GM04503 (cell line): ENCODE measurements at places on chromosomes 16 and 17.

- DNase-seq, result no peak
Observed at GRCh38 chr16:10943064-10943353, 741 bp upstream of the DEXI start.

DNA sequence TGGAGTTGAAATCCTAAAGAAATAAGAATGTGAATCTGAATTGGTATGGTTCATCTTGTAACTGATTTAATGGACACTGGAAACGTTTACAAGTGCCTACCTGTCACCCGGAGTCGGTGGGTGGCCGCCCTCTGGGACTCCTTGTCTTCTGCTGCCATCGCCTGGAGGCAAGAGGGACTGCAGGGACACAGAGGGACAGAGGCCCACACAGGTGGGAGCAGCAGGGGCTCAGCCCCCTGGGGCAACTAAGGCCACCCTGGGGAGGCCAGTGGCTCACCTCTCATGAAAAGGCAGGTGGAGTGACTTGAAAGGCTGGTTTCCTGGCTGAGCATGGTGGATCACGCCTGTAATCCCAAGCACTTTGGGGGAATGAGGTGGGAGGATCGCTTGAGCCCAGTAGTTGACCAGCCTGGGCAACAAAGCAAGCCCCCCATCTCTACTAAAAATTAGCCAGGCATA, 23.2 kb downstream of the TMEM92 start:
- DNase-seq, result no peak

- no peak for DNase-seq
Observed at GRCh38 chr17:59152925-59153324, 2.1 kb downstream of the SKA2 start.

GRCh38 chr17:81740395-81740961, 28.4 kb downstream of the SLC25A10 start:
- DNase-seq, result no peak

- no peak for DNase-seq
Observed at GRCh38 chr16:27437946-27438345, 36.0 kb downstream of the IL21R start.

GRCh38 chr16:17211797-17212196, 259.0 kb downstream of the XYLT1 start:
- DNase-seq, result no peak

- DNase-seq, result peak; percentile 50
Observed at GRCh38 chr16:54647725-54648221, 282.9 kb upstream of the IRX5 start.

DNA sequence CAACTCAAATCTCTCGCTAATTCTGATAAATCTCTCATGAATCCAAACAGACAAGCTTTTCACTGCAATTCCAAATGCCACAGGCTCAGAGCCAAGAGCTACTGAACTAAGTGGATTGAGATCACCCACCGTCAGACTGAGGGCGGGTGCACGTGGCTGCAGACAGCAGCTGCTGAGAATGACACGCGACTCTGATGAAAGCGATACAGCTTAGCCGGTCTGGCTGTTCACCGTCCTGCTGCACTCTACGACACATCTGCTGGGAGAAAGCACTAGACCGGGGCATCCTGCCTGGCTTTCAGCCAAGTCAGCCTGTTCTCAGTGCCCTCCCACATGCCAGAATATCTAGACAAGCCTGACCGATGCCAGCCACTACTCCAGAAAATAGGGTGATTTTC, 42.6 kb downstream of the KLHDC4 start:
- peak; percentile 58 for DNase-seq

DNA sequence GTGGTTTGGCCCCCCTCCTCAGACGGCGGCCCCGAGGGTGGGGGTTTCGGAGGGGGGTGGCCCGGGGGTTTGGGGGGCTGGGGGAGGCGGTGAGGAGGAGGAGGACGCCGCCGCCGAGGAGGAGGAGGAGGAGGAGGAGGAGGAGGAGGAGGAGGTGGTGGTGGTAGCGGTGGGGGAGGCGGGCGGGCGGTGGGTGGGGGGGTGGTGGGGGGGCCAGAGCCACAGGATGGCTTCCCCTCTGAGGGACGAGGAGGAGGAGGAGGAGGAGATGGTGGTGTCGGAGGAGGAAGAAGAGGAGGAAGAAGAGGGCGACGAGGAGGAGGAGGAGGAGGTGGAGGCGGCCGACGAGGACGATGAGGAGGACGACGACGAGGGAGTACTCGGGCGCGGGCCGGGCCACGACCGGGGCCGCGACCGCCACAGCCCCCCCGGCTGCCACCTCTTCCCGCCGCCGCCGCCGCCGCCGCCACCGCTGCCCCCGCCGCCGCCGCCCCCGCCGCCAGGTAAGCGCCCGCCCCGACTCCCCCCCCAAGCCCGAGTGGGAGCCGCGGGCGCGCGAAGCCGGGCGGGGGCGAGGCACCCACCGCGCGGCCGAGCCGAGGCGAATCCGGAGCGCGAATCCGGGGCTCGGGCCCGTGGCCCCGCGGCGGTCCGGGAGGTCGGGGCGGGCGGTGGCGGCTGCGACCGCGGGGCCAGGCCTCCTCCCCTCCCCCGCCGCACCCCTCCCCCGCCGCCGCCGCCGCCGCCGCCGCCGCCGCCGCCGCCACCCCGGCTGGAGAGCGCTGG, 3.8 kb upstream of the CHD3 start:
- DNase-seq, result no peak

DNA sequence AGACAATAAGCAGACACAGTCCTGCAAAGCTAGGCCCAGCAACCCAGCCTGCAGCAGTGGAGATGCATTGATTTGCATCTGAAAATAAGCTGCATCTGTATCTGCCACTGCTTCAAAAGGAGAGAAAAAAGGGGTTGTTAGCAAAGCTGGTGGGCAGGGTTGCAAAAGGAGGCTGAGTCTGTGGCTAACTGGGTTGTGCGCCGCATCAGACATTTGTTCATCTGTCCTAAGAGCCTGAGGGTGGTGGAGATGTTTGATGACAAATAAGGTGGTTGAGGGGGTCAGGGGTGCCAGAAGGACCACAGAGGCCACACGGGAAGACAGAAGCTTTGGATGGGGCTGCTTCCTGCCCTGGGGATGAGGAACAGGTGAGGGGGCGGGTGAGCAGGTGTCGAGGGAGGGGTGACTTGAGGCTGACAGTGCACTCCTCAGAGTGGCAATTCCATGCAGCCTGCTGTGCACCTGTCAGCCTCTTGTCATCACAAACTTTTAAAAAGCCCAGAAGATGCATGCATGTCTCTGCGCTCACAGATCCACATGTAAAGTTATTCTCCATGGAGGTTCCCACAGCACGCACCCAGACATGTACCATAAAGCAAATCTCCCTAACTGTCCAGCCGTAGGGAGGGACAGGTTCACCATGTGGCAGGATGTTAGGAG, 35.4 kb downstream of the WSB1 start:
- no peak for DNase-seq

GRCh38 chr17:30824356-30825145, at the start of gene CRLF3:
TSS of gene CRLF3 (minus strand) at chr17:30824692. CDS start at chr17:30824651, 41 bp downstream.
- peak; percentile 44 for DNase-seq

GRCh38 chr17:9350080-9350479, 225.5 kb downstream of the STX8 start:
- peak; percentile 89 for DNase-seq

GRCh38 chr17:81383504-81384421, 11.5 kb upstream of the BAHCC1 start:
- no peak for DNase-seq
